ENCODE measurements at places on chromosomes 12 and 14. TPM values are rescaled to one million over a fixed set of nuclear protein-coding genes. Genes with fewer than 3 reads are reported as not detected.

GRCh38 chr14:33532553-33532952 lies 418.3 kb downstream of the EGLN3 start:
- H3K27me3 ChIP-seq = peaks cover 6% of the 10 kb centered on the region
- peaks cover 2% of the 10 kb centered on the region for H3K4me1 ChIP-seq
- H3K27ac ChIP-seq = no peak overlapping the region
- DNase-seq = no peak
- no peak overlapping the region for H3K4me3 ChIP-seq

GRCh38 chr14:96239711-96240141 lies 16.3 kb upstream of the BDKRB1 start:
- H3K4me1 ChIP-seq = peaks cover 4% of the 10 kb centered on the region
- H3K4me3 ChIP-seq = no peak overlapping the region
- no peak overlapping the region for H3K27ac ChIP-seq

Gene POMT2
- 11.4 TPM for total RNA-seq

GRCh38 chr14:102321456-102322422 lies 2.2 kb downstream of the ZNF839 start:
- H3K27me3 ChIP-seq = no peaks in the 10 kb centered on the region
- peaks cover 3% of the 10 kb centered on the region for H3K36me3 ChIP-seq
- DNase-seq = no peak
- H3K27ac ChIP-seq = peak overlapping the region; percentile 29
- H3K4me1 ChIP-seq = peaks cover 31% of the 10 kb centered on the region

- H3K27ac ChIP-seq = no peak overlapping the region
- H3K4me1 ChIP-seq = no peaks in the 10 kb centered on the region
- no peak for DNase-seq
- H3K36me3 ChIP-seq = no peaks in the 10 kb centered on the region
Observed at GRCh38 chr12:29943683-29944082, 159.9 kb upstream of the TMTC1 start.

DNA sequence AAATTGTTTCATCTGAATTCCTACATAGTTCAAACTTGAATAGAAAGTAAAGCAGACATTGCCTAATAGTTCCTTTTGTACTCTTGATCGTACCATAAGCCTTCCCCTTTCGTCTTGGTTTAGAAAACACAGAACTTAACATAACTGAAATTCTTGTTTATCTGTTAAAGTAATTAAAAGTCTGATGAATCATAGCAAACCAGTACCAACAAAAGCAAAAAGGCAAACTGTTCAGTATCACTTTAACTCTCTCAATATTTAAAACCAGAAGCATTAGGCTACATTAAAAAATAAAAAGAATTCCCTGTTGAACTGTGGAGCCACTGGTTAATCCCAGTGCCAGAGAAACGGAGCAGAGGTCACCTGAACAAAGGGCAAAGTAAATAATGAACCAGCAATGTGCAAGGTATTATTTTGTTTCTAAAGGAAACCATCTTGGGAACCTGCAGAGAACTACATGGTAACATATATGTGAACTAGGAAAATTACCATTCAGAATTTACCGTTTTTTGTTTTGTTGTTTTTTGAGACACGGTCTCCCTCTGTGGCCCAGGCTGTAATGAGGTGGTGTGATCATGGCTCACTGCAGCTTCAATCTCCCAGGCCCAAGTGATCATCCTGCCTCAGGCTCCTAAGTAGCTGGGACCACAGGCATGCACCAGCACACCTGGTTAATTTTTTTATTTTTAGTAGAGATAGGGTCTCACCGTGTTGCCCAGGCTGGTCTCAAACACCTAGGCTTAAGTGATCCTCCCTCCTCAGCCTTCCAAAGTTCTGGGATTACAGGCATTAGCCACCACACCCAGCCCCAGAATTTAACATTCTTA lies 17.1 kb upstream of the HIGD1C start:
- no peak for DNase-seq
- H3K4me3 ChIP-seq = no peak overlapping the region
- H3K27ac ChIP-seq = no peak overlapping the region
- H3K4me1 ChIP-seq = no peaks in the 10 kb centered on the region

Gene KRT83
- total RNA-seq = not detected

- no peak overlapping the region for H3K27ac ChIP-seq
- H3K27me3 ChIP-seq = peaks cover 14% of the 10 kb centered on the region
- H3K4me1 ChIP-seq = no peaks in the 10 kb centered on the region
- H3K36me3 ChIP-seq = no peaks in the 10 kb centered on the region
Observed at GRCh38 chr14:70181276-70181675, 7.5 kb downstream of the SLC8A3 start.

GRCh38 chr14:69610874-69611171 lies 573 bp upstream of the SUSD6 start:
- no peak for DNase-seq
- H3K27me3 ChIP-seq = no peaks in the 10 kb centered on the region
- H3K4me3 ChIP-seq = peak overlapping the region; percentile 82
- no peaks in the 10 kb centered on the region for H3K36me3 ChIP-seq

DNA sequence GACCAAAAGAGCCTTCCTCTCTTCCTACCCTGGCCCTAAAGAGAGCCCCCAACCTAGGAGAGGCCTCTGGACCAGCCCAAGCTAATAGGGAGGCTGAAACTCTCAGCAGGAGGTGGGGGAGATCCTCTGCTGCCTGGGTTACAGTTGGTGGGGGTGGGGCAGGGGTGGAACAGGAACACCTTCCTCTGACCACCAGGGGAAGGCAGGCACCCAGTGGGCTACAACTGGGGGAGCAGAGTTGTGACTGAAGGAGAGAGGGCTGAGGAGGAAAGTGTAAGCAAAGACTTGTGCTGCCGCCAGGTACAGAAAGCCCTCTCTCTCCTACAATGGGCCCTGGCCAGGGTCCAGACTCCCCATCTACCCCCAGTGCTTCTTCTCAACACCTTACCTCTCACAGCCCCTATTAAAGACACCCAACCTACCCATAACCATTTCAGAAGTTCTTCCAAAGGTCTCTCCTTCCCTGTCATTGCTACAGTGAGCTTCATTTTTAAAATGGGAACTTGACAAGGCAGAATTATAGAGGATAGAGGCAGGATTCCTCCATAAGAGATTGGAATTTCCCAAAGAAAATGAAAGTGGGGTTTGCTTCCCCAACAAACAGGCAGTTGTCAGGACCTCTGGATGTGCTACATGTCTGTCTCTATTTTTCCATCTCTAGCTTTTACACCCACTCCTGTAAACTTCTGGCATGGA lies 1.4 kb downstream of the MYO1A start:
- no peak overlapping the region for H3K27ac ChIP-seq
- H3K4me3 ChIP-seq = no peak overlapping the region
- peaks cover 18% of the 10 kb centered on the region for H3K4me1 ChIP-seq
- peaks cover 18% of the 10 kb centered on the region for H3K27me3 ChIP-seq
- DNase-seq = no peak

Gene FAM222A
- 2.0 TPM for total RNA-seq

Gene SPIC
- not detected for total RNA-seq

Gene PLXNC1
- total RNA-seq = 30.6 TPM

DNA sequence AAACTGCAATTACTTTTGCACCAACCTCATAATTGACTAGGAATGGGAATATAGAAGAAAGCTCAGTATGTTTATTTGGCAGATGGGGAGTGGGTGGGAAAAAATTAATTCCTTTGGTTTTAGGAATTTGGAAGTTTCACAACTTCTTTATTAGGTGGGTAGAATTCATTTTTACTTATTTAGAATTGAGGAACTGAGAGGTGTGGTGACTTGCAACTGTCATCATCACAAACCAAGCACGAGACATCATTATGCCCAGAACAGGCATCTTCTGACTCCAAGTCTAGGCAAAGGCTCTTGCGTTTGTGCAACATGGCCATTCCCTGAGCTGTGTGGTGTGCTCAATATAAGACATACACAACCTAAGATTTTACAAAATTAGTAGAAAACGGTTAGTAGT lies 380.0 kb downstream of the ATP23 start:
- H3K27me3 ChIP-seq = peaks cover 13% of the 10 kb centered on the region
- H3K4me1 ChIP-seq = no peaks in the 10 kb centered on the region
- H3K36me3 ChIP-seq = no peaks in the 10 kb centered on the region
- no peak for DNase-seq
- H3K27ac ChIP-seq = no peak overlapping the region
- H3K4me3 ChIP-seq = no peak overlapping the region
